Fibroblast of lung (primary cell): ENCODE measurements at places on chromosomes 5 and 9. TPM values are rescaled to one million over a fixed set of nuclear protein-coding genes. Genes with fewer than 3 reads are reported as not detected.

The IL9 gene
- not detected in 2 replicates for total RNA-seq

DNA sequence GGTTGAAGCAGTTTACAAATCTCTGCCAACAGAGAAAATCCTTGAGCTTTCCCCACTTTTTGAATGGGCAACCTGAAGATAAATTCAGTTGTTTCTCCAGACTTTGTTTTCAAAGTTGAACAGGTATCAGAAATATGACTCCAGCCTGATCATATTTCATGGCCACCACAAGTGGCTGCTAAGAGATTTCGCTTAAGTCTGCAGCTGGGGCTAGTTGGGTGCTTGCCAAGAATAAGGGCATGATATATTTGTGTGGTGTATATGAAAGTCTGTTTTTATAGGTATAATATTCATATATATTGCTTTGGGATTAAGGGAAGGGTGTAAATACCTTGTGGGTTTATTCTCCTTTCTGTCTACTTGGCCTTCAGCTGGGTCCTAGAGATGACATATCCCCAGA is 168.4 kb upstream of the GDNF start:
- no peak for DNase-seq

DNA sequence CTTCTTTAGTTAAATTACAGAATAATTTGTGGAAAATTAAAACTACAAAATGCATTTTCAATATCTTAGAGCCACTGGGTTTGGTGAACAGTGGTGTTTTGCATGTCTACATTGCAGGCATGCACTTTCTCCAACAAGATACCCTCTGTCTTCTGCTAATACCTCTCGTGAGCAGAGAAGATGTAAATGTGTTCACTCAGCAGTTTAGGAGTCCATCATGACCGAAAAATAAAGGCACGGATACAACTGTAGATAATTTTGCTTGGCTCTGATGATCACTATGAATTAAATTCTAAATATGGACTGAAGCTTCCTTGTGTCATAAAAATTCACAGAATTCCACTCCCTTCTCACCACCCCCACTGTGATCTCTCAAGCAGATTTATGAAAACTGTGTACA is 313.8 kb downstream of the GLIS3 start:
- DNase-seq: no peak

- DNase-seq: peak; percentile 61
Observed at GRCh38 chr9:115395511-115396021, 277.6 kb upstream of the TNC start.

DNA sequence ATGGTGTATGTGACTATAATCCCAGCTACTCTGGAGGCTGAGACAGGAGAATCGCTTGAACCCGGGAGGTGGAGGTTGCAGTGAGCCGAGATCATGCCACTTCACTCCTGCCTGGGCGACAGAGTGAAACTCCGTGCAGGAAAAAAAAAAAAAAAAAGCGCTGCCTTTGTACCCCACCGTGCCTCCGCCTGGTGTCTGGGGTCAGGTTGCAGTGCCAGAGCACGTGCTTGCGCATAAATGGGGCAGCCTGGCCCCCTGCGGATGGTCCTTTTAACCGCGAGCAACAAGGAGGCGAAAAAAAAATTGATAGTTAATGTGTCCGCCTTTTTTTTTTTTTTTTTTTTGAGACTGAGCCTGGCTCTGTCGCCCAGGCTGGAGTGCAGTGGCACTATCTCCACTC is 6.3 kb upstream of the CCNB1 start:
- DNase-seq: no peak

DNA sequence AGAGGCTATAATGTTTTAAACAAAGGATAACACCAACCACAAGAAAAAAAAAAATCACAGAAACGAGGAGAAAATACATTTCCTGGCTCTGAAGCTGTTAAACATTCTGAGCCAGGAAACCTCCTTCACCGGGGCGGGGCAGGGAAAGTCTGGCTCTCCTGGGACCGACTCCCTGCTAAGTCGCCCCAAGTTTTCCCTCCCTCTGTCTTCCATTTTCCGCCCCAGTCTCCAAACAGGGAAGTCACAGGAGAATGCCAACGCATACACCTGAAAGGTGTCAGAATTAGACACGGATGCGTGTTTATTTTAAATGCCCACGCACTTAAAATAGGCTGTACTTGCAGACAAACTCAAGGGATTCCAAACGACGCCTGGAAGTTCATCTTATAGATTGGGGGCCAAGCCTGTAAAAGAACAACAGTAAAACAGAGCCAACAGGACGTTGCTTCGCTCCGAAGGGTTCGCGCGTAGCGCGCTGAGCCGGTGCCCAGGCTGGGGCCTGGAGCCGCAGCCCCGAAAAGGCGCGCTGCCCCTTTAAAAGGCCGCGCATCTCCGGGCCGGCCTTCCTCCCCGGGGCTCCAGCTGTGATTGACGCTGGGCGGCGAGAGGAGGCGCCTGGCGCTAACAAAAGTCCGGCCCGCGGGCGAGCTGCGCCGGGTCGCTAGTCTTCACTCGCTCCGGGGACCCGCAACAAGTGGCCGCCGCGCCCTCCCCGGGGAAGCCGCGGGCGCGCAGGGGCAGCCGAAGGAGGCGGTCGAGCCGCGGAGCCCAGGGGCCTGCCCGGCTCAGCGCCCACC is at the start of gene FBXL7:
TSS of gene FBXL7 (plus strand) at position 653 of the 797 bp plus-strand sequence.
- DNase-seq: peak; percentile 81

- DNase-seq: peak; percentile 92
Observed at GRCh38 chr5:172429201-172429940, 25.0 kb downstream of the SH3PXD2B start.
